ENCODE measurements at places on chromosomes 3 and 15.

- no peak for DNase-seq
These were observed 22.0 kb upstream of the PLA2G4E start for GRCh38 chr15:42042602-42043400.

DNA sequence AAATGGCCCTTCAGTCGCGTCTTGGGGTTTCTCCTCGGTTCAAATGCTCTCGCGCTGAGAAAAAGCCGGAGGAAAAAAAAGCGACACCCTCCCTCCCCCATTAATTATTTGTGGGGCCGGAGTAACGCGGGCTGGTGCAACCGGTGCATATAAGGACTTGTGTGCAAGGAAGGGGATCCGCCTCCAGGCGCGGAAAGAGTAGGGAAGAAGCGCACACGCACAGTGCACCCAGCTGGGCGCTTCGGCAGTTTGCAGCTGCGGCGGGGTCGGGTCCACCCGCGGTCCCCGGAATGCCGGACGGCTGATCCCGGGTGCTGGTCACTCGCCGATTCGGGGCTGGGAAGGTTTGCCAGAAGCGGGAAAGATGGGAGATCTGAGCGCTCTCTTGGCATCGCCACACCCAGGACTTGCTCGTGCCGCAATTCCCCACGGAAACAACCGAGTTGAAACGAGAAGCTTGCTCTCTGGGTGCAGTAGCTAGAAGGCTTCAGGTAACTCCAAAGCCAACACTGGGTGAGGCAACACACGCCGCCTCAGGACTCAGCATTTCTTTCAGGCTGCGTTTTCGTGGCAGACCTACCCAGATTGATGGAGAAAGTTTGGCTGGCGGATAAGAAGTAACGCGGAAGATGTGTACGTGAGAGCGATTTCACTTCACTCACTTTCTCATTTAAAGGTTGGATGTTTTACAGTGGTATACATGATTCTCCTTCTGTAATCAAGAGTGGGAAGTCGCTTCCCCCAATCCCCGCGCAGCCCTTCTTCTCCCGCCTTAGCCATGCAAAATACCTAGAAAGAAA is 720 bp upstream of the TNIK start:
- peak; percentile 60 for DNase-seq

DNA sequence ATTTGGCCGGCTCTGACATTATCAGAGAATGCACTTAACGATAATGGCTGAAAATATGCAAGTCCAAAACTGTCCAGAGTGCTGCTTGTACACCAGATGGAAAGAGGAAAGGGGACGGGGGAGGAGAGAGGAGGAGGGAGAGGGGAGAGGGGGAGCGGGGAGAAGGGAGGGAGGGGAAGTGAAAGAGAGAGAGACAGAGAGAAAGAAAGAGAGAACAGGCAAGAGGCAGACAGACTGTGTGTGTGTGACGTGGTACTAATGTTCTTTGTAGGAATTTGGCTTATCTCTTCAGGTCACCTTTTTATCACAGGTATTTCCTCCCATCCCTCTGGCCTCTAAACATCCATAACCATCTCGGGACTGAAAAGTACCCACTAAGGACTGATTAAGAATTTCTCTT is 75.1 kb upstream of the LMOD3 start:
- DNase-seq, result no peak

DNA sequence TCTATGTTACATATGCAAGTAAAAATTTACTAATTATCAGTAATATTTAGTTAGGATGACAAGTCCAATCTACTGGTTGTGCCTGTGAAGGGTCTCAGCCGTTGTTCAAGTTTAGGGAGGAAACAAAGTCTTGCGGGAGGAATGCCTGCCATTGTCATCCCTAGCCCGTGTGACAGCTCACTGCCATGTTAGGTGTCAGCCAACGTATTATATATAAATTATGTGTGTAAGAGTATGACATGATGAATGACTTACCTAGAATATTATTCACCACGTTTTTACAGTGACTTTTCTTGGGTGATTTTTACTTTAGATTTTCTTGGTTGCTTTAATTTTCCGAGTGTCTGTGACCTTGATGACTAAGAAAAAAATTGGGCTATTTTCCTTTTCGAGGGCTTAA is 614.4 kb upstream of the MDFIC2 start:
- no peak for DNase-seq

- no peak for DNase-seq
These were observed 192.6 kb upstream of the MBNL1 start for GRCh38 chr3:152076148-152076547.

- no peak for DNase-seq
These were observed 9.2 kb downstream of the IGDCC3 start for GRCh38 chr15:65368302-65369211.

GRCh38 chr3:186949281-186949982 is 19.1 kb downstream of the ST6GAL1 start:
- no peak for DNase-seq

DNA sequence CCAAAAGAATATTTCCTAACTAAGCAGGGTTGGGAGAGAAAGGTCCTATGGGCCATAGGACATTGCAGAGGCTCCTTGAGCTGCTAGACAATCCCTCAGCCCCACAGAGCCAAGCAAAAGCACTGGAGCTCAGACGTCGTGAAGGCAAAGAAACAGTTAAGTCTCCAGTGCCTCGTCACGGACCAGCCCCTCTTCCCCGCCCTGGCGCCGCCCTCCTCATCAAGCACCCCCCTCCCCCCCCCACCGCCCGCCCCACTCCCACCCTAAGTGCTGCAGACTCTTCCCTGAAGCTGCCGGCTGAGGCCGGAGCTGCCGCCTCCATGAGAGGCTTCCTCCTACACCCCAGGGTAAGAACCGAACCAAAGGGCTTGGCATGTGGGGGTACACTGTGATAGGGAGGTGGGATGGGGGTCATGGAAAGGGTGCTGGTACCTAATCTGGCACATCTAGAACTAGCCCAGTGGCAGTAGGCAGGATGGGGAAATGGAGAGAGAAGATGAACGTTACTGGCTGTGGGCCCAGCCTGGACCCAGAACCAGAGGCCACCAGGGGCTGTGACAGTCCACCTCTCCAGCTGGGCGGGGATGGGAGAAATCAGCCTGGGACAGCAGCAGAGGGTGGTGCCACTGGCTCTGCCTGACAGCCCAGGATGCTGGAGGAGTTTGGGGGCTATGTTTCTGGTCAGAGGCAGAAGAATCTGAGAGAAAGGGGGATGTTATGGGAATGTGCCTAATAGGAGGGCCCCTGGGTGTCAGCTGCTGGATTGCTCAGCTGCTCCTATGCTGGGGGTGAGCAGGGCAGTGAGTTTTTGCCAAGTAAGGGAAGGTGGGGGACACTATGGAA is at the start of gene MAP1A:
TSS of gene MAP1A (plus strand) at position 255 of the 843 bp plus-strand sequence. CDS start 3,866 bp downstream, outside the sequence.
- peak; percentile 89 for DNase-seq

DNA sequence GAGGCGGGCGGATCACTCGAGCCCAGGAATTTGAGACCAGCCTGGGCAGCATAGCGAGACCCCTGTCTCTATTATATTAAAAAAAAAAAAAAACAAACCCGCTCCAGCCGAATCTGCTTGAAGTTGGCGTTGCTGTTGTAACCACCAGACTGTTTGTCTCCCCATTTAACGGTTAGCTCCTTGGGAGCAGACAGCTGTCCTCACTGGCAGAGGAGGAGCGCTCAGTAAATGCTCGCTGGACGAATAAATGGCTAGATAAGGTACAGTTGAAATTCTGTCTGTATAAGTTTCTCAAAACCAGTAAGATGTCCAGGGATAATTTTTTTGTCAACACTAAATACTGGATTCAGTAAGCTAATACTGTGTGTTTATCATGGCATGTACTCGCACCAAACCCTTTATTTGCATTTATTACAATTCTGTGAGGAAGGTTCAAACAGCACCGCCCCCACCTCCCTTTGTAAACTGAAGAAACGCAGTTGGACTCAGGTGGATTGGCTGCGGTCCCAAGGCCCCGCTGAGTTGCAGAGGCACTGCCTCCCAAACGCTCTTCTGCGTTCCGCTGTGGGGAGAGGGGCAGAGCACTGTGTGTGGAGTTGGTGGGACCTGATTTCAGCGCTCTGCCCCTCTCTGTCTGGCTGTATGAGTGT is 1.1 kb downstream of the RCCD1 start:
- DNase-seq, result no peak

GRCh38 chr15:92385096-92385495 is 8.6 kb upstream of the ST8SIA2 start:
- DNase-seq, result no peak

- DNase-seq, result peak; percentile 34
These were observed 407.2 kb upstream of the TGFBR2 start for GRCh38 chr3:30199096-30199759.

DNA sequence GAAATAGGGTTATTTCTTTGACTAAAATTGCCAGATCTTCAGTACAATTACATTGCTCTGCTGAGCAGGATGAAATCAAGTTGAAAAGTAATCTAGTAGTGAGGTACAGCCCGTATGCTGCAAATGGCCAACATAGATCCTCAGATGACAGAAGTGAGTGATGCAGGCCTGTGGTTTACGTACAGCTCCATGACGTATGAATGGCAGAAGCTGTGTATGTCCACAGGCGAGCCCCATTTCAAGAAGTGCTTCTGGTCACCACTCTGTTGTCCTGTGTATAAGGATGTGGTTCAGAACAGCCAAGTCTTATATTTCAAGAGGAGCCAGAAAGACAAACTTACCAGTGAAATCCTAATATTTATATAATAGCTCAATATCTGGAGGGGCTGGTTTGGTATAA is 9.2 kb downstream of the CD86 start:
- DNase-seq, result no peak

DNA sequence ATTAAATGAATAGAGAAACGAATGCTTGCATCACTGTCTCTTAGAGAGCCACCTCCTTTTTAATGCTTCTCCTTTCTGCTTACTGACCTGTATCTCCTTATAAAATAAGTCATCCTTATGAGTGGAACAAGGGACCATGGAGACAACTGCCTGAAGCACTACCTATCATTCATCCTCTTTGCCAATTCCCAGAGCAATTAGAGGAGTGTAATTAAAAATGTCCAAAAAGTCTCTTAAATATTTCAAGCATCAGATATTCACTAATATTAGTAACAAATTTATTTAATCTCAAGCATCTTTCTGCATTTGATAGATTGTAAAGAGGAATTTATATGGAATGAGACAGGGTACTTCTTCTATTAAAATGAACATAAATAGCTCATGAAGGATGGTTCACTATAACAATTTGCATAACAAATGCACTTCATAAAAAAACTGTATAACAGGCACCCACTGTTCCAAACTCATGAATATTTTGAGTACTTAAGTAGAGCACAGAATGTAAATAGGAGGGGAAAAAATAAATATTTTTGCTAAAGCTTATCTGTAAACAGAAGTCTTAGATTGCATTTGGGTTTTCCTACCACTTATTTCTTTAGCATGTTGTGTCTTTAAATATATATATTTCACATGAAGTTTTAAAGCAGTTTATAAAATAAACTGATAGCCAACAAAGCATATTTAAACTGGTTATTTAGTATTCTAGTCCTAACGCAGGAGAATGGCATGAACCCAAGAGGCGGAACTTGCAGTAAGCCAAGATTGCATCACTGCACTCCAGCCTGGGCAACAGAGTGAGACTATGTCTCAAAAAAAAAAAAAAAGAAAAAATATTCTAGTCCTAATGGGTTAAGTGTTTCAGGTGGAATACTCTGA is 269.3 kb downstream of the TBL1XR1 start:
- no peak for DNase-seq

- DNase-seq, result peak; percentile 75
These were observed 2.0 kb upstream of the SEMA3G start for GRCh38 chr3:52446631-52447511.

DNA sequence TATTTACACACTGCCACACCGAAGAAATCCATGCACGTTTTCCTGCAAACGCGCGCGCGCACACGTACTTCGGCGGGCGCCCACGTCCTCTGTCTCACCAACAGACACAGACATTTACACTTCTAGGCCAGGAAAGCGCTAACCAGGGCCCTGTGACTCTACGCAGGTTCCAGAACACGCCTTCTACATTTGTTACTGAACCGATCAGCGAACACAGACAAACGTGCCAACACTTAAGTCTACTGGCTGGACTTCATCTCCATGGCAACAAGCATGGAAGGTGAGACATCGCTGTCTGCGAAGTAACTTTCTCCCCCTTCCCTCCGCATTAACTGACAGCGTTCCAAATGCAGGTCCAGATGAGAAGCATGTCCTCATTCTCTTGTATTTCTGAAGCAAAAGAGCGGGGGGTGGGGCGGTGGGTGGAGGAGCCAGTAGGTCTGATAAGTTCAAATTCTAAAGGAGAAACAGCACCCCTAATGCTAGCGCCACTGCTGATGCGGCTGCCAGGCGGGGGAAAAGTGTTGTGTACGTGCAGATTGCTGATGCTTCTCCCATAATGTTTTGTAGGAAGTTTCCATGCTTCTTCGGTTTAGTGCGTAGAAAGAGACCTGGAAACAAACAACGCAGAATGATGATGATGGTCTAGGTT is at the start of gene CTXN2:
TSS of gene CTXN2 (plus strand) at position 92 of the 652 bp plus-strand sequence. CDS start 9,636 bp downstream, outside the sequence.
- DNase-seq, result no peak

- peak; percentile 78 for DNase-seq
These were observed 12.4 kb downstream of the KLF13 start for GRCh38 chr15:31338879-31339557.

DNA sequence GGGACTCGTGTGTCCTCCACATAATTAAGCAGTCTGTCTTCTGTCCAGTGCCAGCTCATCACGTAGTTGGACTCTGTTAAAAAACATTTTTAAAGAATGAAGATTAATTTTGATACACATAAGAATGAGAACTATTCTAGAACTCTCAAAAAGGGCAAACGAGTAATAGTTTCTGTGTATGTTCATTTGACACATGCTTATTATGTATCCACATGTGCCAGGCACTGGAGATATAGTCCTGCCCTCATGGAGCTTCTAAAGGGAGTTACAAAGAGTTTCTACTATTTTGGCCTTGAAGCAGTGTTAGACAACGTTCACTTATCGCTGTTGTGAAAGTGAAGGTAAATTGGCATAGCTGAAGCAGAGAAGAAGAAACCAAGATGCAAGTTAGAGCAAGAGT is 326.7 kb upstream of the CTDSPL start:
- DNase-seq, result no peak

DNA sequence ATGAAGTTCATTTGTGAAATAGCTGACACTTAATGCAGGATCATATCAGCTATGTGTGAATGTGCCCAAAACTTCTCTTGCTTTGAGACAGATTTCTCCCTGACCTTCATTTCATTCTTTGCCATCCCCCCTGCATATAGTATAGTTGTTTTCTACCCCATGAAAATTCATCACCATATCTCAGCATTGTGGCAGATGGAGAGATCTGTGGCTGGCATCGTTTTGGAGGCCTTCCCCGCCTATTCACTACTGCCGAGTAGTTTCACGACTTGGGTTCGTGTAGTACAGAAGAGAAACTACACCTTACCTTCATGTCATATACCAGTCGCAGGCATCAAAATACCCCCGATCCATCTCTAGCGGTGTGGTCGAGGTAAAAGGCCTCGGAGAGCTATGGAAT is 66.2 kb upstream of the SELENOK start:
- no peak for DNase-seq

DNA sequence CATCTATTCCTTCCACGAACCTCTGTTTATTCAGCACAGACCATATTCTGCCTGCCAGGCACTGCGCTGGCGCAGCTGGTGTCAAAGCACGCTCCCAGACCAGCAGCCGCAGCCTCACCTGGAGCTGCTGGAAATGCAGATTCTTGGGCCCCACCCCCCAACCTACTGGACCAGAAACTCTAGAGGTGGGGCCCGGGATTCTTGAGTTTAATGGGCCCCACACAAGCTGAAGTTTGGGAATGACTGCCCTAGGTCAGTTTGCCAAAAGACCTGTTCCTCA is 7.0 kb downstream of the CHST13 start:
- DNase-seq, result no peak

Data from AG08396 (cell line).